ENCODE measurements at places on chromosomes 3 and 15.

GRCh38 chr15:55789066-55789660 lies 46.2 kb upstream of the PRTG start:
- no peak for DNase-seq

DNA sequence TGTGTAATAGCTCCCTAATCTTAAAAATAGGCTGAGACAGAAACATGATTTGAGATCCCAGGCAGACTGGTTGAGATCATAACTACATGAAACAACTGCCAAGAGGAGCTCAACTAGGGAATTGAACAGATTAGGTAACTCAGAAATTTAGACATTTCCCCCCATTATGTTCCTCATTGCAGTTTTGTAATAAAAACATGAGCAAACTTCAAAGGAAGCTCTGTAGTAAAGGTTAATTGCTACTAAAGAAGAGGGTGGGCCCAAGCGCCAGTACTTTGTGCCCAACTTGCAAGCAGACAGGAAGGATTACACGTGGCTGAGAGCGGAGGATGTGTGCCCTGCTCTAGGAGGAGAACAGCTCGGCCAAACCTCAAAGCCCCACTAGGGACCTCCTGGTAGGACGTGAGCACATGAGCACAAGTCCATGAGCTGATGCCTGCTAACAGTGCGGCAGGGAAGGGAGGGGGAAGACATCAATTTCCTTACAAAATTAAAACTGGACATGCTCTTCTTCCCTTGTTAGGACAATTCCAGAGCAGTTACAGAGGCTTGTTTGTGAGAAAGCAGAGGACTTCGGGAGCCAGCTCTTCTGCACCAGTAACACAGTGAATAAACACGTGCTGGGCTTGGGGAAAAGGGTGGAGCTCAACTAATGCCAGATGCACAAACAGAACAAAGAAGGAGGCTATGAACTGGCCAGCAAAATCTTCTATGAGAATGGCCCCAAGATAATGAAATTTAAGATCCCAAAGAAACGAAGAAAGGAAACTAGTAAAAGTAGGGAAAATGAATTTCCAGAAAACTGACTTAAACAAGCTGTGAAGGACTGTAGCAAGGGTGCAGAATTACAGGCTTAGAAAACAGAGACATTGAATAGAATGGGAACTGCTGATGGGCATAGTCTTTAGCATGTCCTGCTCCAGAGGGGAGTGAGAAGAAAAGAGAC lies 275.5 kb downstream of the MECOM start:
- DNase-seq = peak; percentile 48

DNA sequence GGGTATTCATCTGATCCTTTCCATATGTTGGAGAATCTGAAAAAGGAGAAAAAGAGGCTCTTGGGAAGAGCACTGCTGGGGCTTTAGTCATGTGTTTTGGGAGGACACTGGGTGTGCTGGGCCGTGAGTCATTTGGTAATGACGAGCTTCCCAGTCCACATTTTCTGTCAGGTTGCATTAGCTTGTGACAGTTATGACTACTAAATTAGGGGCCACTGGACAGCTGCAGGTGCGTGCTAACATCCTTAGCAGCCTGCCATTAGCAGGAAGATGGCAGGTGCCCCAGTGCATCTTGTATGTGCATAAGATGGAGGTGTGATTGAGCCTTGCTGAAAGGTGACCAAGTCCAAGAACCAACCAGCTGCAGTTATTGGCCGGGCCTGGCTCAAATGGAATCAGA lies 242.4 kb downstream of the RYR3 start:
- no peak for DNase-seq

GRCh38 chr3:196272826-196273225 lies 14.7 kb downstream of the PCYT1A start:
- no peak for DNase-seq

GRCh38 chr3:69359339-69359893 lies 26.5 kb downstream of the FRMD4B start:
- no peak for DNase-seq

DNA sequence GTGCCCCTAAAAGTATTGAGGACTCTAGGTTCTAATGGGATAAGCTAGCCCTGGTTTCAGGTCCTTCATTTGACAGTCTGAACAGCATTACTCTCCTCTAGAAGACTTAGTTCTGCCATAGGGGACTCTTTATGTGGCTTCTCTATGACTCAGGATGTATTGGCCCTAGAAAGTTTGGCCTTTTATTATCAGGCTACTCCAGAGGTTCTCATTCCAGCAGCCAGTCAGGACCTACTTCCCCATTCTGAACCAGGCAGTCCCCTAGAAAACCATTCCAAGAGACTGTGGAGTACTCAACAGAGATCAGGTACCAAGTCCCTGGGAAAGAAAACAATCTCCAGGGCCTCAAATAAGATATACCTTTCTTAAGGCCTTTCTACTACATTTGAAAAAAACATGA lies 157.9 kb upstream of the TSPAN3 start:
- DNase-seq = no peak
